Astrocyte (in vitro differentiated cells and primary cell): ENCODE measurements at places on chromosomes 4 and X. TPM values are rescaled to one million over a fixed set of nuclear protein-coding genes. Genes with fewer than 3 reads are reported as not detected.
A peak's percentile ranks its signal among the peaks of the same experiment; 100 is the strongest.

DNA sequence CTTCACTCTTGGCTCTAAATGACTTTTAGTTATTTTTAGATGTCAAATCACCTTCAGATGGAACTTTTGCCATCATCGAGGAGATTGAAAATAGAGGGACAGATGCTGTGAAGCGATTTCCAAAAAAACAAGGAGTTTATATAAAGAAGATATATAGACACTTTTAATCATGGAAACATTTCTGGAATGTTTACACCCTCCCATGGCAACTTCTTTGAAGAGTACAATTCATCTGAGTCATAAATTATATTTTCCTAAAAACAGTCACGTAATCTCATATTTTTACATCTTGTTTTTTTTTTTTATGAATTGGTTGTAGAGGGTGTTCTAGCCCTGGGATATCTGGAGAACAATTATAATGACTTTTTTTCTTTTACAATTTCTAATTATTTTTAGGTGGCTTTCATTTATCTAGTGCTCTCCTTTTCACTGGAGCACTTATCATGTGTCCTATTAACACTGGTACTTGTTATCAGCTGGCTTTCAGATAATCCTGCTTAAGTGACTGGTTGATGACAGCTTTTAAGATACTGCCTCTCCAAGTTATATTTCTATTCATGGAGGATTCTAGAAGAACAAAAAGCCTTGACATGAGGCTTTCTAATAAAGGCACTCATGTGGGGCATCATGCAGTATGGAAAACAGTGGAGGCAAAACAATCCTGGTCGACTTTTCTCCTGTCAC is 24.9 kb downstream of the PCDH7 start:
- H3K27me3 ChIP-seq = no peaks in the 10 kb centered on the region
- H3K36me3 ChIP-seq = no peaks in the 10 kb centered on the region
- H3K4me3 ChIP-seq = no peak overlapping the region

Gene GABRG1
- not detected in 2 replicates for total RNA-seq

DNA sequence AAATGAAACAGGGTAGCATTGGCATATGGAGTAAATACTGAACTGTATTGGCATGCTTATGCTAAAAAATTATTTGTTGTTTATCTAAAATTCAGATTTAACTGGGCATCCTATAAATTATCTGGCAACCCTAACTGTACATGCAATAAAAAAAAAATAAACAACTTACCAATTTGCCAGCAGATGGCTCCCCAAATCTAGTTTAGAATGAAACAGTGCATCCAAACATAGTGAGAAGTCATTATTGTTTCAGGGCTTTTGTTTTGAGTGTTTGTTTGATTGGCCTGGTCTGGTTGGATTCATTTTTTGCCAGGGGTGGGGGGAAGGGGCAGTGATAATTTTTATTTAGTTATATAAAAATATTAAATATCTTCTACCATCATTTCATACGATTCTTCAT is 12.8 kb upstream of the NSUN7 start:
- DNase-seq = peak; percentile 12
- H3K36me3 ChIP-seq = no peaks in the 10 kb centered on the region
- no peak overlapping the region for H3K27ac ChIP-seq
- no peak overlapping the region for H3K4me3 ChIP-seq
- H3K4me1 ChIP-seq = no peaks in the 10 kb centered on the region
- H3K27me3 ChIP-seq = no peaks in the 10 kb centered on the region

Gene SPANXA1
- not detected in 2 replicates for total RNA-seq

DNA sequence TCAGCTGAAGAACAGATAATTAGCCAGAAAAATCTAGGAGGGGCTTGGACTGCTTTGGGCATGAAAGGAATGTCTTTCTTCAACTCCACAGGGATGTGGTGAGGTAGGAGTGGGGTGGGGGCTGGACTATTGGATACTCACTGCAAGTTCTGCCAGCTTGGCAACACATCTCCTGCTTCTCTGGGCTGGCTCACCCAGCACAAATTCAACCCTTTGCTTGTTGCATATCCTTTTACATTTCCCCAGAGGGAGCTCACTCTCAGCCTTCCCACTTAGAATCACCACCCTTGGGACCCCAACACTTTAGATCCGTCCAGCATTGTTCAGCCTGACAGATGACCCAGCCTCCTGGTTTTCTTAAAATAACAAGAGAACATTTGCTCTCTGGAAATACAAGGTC is 120.6 kb downstream of the KDR start:
- no peaks in the 10 kb centered on the region for H3K27me3 ChIP-seq
- H3K4me1 ChIP-seq = peaks cover 6% of the 10 kb centered on the region
- no peak overlapping the region for H3K27ac ChIP-seq
- H3K4me3 ChIP-seq = no peak overlapping the region

Gene SPACA5
- total RNA-seq = not detected in 2 replicates
